ENCODE measurements at places on chromosomes 6 and 20. TPM values are rescaled to one million over a fixed set of nuclear protein-coding genes. Genes with fewer than 3 reads are reported as not detected.

The TULP1 gene
- total RNA-seq, result not detected

The TASP1 gene
- 16.7 TPM for total RNA-seq

The JAG1 gene
- 18.4 TPM for total RNA-seq

The CST9L gene
- total RNA-seq, result not detected

The IL17A gene
- not detected for total RNA-seq

The SYCP2 gene
- 12.5 TPM for total RNA-seq

The BMP2 gene
- 3.3 TPM for total RNA-seq

Data from dorsolateral prefrontal cortex (tissue), 122 donors.